ENCODE measurements at places on chromosomes 6 and 20. TPM values are rescaled to one million over a fixed set of nuclear protein-coding genes. Genes with fewer than 3 reads are reported as not detected.

DNA sequence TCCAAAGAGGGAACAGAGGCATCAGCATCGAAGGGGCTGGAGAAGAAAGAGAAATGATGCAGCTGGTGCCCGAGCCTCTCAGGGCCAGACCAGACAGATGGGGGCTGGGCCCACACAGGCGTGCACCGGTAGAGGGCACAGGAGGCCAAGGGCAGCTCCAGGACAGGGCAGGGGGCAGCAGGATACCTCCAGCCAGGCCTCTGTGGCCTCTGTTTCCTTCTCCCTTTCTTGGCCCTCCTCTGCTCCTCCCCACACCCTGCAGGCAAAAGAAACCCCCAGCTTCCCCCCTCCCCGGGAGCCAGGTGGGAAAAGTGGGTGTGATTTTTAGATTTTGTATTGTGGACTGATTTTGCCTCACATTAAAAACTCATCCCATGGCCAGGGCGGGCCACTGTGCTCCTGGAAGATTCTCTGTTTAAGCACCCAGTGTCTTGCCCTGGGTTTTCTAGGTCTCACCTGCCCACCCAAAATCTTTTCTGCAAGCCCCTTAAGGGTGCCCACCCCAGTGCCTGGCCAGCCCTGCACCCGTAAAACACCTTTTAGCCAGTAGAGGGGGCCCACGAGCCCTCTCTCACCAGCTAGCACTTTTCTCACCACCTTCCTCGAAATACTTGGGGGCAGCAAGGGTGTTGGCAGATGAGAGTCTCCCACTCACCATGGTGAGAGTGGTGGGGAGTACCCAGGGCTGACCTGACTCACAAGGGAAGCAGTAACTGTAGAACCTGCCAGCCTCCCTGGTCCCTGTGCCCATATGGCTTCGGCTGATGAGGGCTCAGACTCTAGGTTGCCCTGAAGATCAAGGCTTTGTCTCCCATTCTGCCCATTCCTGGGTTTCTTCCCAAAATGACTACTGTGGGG lies 35.7 kb upstream of the ID1 start:
- no peak for DNase-seq

GRCh38 chr6:35496841-35497570 lies at the start of gene TEAD3:
TEAD3 (minus strand) TSS chr6:35497079.
- DNase-seq, result no peak

- DNase-seq, result no peak
Measured at GRCh38 chr20:44070139-44070900, 116.7 kb downstream of the JPH2 start.

GRCh38 chr6:20302168-20302567 lies 89.9 kb upstream of the MBOAT1 start:
- no peak for DNase-seq

DNA sequence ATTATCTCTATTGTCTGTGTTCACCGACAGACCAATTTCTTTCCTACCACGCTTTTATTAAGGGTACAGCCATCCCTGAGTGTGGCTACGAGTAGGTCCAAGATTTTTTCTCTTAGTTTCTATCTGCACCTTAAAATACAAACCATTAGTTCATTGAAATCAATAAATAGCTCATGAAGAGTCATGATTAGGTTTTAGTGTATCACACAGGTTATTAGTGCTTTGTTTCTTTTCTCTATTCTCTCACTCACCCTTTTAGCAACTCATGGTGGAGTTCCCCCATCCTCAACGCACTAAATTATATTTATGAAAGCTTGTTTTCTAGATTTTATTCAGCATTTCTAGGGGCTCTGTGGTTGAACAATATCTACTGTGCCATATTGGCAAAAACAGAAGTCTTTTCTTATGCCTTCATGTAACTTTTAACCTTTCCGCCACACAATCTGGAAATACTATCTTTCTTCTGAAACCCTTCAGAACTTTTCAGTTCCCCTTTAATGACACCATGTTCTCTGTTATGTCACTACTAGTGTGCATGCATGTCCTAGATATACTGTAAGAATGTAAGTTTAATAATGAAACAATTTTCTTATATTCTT lies 128.2 kb upstream of the LAMA2 start:
- DNase-seq, result no peak

GRCh38 chr20:12077875-12078274 lies 160.2 kb downstream of the BTBD3 start:
- DNase-seq, result peak; percentile 6

DNA sequence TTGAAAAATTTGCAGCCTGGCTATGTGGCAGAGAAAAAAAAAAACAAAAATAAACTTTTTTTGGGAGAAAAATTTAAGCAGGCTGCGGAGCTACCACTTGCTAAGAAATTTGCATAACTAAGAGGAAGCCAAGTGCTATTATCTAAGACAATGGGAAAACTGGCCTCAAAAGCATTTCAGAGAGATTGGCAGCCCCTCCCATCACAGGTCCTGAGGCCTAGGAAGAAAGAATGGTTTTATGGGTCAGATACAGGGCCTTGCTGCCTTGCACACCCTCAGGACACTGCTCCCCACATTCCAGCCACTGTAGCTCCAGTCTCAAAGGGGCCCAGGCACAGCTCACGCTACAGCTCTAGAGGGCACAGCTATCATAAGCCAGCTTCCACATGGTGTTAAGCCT lies 777.9 kb downstream of the TENT5A start:
- DNase-seq, result no peak

- DNase-seq, result no peak
Measured at GRCh38 chr6:89680150-89680549, 41.6 kb upstream of the LYRM2 start.

DNA sequence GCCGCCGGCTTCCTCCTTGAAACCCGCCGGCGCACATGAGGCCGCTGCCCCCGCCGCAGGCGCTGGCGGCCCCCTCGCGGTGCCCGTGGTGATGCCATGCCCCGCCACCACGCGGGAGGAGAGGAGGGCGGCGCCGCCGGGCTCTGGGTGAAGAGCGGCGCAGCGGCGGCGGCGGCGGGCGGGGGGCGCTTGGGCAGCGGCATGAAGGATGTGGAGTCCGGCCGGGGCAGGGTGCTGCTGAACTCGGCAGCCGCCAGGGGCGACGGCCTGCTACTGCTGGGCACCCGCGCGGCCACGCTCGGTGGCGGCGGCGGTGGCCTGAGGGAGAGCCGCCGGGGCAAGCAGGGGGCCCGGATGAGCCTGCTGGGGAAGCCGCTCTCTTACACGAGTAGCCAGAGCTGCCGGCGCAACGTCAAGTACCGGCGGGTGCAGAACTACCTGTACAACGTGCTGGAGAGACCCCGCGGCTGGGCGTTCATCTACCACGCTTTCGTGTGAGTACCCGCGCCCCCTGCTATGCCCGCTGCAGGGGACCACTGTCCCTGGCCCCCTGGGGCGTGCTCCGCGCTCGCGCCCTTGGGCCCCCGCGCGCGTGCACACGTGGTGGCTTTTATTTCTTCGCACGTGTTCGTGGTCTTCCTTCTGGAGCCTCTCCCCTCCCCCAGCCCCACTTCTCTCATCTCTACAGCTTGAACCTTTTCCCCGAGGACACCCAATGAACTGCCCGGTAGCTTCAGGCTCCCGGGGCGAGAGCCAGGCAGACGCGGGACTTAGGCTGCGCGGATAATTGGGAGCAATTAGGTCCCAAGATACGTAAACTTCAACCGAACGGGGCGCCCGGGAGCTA lies 453 bp downstream of the KCNQ5 start:
- DNase-seq, result no peak

DNA sequence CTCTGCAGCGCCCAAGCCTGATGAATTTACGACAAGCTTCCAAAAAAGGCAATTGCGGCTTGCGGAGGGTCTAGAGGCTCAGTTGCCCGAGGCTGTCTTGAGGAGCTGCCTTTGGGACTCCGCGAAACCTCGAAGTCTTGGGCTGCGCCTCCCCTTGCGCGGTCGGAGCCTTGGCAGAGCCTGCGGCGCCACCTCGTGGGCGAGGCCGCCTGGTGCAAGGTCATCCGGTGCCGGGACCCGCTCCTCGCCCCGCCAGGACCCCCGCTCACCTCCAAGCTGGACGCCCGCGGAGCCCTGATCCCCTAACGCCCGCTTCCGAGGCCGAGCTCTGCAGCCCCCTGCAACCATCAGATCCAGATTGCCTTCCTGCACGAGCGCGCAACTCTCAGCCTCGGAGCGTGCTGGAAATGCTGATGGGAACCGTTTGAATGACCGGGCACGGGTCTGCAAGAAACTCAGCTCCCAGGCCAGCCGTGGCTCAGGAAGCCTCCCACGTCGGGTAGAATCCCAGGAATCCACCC lies 14.9 kb upstream of the FAM210B start:
- DNase-seq, result no peak

DNA sequence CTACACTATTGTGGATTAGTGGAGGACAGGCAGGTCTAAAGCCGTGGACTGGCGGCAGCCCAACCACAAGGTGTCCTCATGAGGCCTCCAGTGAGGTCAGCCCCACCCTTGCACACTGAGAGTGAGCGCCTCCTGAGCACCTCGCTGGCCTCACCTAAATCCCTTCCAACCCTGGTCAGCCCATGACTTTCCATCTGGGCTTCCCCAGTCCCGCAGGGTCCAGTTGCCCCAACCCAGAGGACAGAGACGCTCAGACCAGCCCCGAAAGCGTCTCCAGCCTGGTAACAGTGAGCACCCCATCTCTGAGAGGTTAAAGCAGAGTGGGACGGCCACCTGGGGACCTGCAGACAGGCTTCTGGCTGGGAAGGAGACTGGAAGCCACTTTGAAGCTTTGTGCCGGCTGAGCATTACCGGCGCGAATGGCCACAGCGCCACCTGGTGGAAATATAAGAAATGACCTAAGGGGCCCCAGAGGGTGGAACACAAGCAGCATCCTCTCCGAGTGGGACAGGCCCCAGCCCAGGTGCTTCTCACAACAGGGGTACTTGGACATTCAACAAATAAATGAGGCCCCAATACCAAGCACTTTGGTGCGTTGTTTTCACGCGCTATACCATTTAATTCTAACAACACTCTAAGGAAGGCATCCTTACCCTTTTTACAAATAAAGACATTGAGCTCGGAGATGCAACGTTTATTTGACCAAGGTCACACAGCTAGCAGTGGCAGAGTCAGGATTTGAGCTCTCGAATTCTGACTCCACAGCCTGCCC lies 65.7 kb upstream of the TOP1 start:
- no peak for DNase-seq

DNA sequence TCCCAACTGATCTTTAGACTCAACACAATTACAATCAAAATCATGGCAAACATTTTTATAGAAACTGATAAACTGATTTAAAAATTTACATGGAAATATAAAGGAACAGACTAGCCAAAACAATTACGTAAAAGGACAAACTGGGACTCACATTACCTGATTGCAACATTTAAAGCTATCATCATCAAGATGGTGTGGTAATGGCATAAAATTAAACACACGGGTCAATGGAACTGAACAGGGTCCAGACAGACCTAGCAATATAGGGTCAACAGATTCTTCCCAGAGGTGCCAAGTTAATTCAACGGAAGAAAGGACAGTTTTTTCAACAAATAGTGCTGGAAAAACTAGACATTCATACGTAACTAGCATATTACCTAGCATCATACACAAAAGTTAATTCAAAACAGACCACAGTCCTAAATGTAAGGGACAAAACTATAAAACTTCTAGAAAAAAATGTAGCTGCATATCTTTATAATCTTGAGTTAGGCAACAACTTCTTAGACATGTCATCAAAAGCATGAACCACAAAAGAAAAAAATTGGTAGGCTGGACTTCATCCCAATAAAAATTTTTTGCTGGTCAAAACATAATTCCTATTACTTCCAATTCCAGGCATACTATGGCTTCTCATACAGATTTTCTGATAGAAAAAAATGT lies 147.4 kb upstream of the BEND6 start:
- DNase-seq, result no peak

DNA sequence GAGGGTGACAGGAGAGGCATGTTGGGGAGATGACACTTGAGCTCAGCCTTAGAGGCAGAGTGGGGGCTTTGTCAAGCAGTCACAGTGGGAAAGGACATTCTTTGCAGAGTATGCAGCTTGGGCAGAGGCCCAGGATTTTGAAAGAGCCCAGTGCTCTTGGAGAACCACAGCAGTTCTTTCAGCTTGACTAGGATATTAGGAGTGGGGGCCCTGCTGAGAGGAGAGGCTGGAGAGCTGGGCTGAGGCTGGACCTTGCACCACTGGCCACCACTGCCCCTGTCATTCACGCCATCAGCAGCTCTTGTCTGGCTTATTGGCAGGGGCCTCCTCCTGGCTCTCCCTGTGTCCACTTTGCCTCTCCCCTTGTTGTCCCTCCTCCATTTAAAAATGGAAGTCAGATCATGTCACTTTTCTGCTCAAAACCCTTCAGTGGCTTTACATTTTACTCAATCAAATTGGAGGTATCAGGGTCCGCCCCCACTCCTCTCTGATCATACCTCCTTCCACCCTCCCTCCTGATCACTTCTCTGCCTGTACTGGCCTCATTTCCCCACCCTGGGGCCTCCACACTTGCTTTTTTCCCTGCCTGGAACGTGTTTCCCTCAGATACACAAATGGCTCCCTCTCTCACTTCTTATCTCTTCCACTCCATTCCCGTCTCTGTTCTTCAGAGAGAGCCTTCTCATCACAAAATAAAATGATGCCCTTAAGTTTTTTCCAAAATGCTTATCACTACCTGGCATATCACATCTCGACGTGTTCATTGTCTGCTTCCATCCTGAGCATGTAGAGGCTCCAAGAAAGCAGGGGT lies 10.5 kb downstream of the MANBAL start:
- no peak for DNase-seq

- DNase-seq, result no peak
Measured at GRCh38 chr6:25387483-25387882, 108.3 kb downstream of the CARMIL1 start.

DNA sequence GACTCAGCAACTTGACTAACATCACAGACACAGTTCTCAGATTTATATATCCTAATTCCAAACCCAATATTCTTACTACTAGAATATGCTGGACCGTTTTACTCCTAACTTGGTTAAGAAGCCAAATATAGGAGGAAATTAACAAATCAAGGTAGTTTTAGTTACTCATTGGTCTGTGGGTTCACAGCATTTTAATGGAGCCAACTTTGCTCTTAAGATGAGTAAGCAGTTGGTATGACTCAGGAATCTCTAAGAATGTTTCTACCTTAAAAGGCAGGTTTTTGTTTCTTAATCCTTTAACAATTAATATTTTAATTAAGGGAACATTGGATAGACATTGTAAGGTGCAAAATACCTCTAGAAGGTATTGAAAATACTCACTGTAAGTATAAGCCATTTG lies 31.6 kb downstream of the OPRM1 start:
- no peak for DNase-seq

RIPPLY2 gene
- 0.26 TPM for total RNA-seq

BHLHE23 gene
- total RNA-seq, result 0.26 TPM

SNAP25 gene
- total RNA-seq, result 8.6 TPM

PPP1R16B gene
- total RNA-seq, result 5.6 TPM

FAM162B gene
- total RNA-seq, result 12.0 TPM

PHF3 gene
- 124 TPM for total RNA-seq

OTOR gene
- 0.16 TPM for total RNA-seq

ARMC12 gene
- not detected for total RNA-seq

RNF182 gene
- total RNA-seq, result 0.90 TPM

Data from urinary bladder (tissue), 4 donors.